GM23338 (cell line): ENCODE measurements at places on chromosomes 1 and 21. TPM values are rescaled to one million over a fixed set of nuclear protein-coding genes. Genes with fewer than 3 reads are reported as not detected.

The LIPI gene
- total RNA-seq = not detected in 2 replicates

The SPATA21 gene
- 2.6 TPM in 1 of 2 replicates, not detected in the other for total RNA-seq

The RGS13 gene
- total RNA-seq = not detected in 2 replicates

The KRTAP19-1 gene
- total RNA-seq = not detected in 2 replicates

The UTS2 gene
- not detected in 2 replicates for total RNA-seq

The OR2L5 gene
- not detected in 2 replicates for total RNA-seq

The HP1BP3 gene
- total RNA-seq = 85.5 and 89.1 TPM in 2 replicates

The PDPN gene
- total RNA-seq = 67.3 and 77.2 TPM in 2 replicates

The FTCD gene
- 0.90 and 3.3 TPM in 2 replicates for total RNA-seq

The PACC1 gene
- total RNA-seq = 17.2 and 18.0 TPM in 2 replicates

The ZNF648 gene
- 0.58 and 1.2 TPM in 2 replicates for total RNA-seq

The TIE1 gene
- total RNA-seq = 1.5 and 2.3 TPM in 2 replicates

The TLR5 gene
- 0.10 and 0.50 TPM in 2 replicates for total RNA-seq

The LGALS8 gene
- 11.5 and 20.2 TPM in 2 replicates for total RNA-seq

The KRTAP12-2 gene
- not detected in 2 replicates for total RNA-seq

The LAMTOR2 gene
- total RNA-seq = 35.2 and 67.3 TPM in 2 replicates

The RAP1GAP gene
- 5.9 and 6.6 TPM in 2 replicates for total RNA-seq

The PNRC2 gene
- total RNA-seq = 144 and 157 TPM in 2 replicates

The ZNF593OS gene
- not detected in 2 replicates for total RNA-seq

The FMO3 gene
- total RNA-seq = not detected in 2 replicates

The FALEC gene
- total RNA-seq = not detected in 2 replicates

The TSPEAR gene
- 0.35 TPM in 1 of 2 replicates, not detected in the other for total RNA-seq

The GPR37L1 gene
- 0.21 TPM in 1 of 2 replicates, not detected in the other for total RNA-seq

The NPR1 gene
- 8.5 and 9.0 TPM in 2 replicates for total RNA-seq

The ATP6V1G3 gene
- not detected in 2 replicates for total RNA-seq

The GLMP gene
- 41.9 and 50.5 TPM in 2 replicates for total RNA-seq

The CYYR1 gene
- total RNA-seq = 23.8 and 25.6 TPM in 2 replicates

The PHLDA3 gene
- 87.4 and 111 TPM in 2 replicates for total RNA-seq

The OR10R2 gene
- not detected in 2 replicates for total RNA-seq

The LYPD8 gene
- not detected in 2 replicates for total RNA-seq

The OR2T35 gene
- total RNA-seq = not detected in 2 replicates
